ENCODE measurements at places on chromosomes 2 and 18. TPM values are rescaled to one million over a fixed set of nuclear protein-coding genes. Genes with fewer than 3 reads are reported as not detected.
A peak's percentile ranks its signal among the peaks of the same experiment; 100 is the strongest.

DNA sequence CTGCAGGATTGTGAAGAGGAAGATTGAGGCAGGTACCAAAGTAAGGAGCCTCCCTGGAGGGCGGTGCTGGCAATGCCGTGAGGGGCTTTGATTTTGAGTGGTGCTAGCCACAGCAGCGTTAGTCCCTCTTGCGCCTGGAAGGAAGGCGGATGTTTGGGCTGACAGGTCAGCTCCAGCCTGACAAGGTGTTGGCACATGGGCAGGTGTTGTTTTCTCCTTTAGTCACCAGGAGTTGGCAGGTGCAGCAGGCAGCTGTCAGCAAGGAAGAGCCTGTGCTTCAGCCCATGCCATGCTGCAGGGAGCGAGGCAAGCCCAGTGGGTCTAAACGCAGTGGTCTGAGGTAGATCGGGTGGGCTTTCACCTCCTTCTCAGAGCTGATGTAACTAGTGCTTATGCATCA lies 8.5 kb downstream of the SEC11C start:
- no peak for DNase-seq

- DNase-seq: no peak
Observed at GRCh38 chr2:942775-943460, 7.7 kb upstream of the SNTG2 start.

DNA sequence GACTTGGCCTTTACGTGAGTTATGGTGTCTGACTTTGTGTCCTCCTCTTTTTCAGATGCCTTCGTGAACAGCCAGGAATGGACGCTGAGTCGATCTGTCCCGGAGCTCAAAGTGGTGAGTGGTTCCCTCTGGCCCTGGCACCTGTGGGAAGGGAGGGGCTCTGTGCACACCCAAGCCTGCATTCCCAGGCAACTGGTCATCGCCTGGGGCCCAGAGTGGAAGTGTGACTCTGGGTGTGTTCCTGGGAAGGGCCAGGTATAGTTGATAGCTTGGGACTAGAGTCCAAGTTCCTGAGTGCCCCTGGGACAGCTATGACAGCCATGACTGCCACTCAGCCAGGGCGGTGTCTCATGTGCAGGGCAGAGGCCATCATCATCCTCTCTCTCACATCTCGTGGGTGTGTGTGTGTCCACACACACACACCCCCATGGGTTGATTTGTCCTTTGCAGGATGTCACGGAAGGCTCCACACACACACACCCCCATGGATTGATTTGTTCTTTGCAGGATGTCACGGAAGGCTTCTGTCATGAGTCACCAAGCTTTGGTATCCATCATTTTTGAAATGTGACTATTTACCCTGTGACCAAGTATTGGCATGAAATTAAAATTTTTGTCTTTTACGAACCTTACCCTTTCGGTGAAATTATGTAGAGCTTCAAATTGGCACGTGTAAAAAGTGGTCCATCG lies 215.4 kb downstream of the AGAP1 start:
- DNase-seq: peak; percentile 29

GRCh38 chr2:39356922-39357639 lies 80.0 kb downstream of the MAP4K3 start:
- no peak for DNase-seq

- DNase-seq: no peak
Observed at GRCh38 chr2:8146132-8147005, 535.5 kb upstream of the ID2 start.

- DNase-seq: no peak
Observed at GRCh38 chr2:1141079-1141478, 190.4 kb downstream of the SNTG2 start.

- DNase-seq: no peak
Observed at GRCh38 chr2:133732982-133733900, 165.0 kb upstream of the NCKAP5 start.

- peak; percentile 61 for DNase-seq
Observed at GRCh38 chr2:101803128-101803527, 105.6 kb downstream of the MAP4K4 start.

GRCh38 chr2:76599732-76600368 lies 889.1 kb upstream of the GCFC2 start:
- peak; percentile 67 for DNase-seq

- DNase-seq: no peak
Observed at GRCh38 chr2:16862471-16862870, 196.8 kb upstream of the CYRIA start.

- DNase-seq: no peak
Observed at GRCh38 chr2:236977063-236977851, 108.4 kb upstream of the COPS8 start.

SLC8A1 gene
- total RNA-seq: 57.0 TPM

MROH2A gene
- not detected for total RNA-seq

GPBAR1 gene
- total RNA-seq: not detected

TXNL1 gene
- 72.2 TPM for total RNA-seq

All from IMR-90 (cell line).